A549 treated with dexamethasone at 1 μM for 4 hours (cell line): ENCODE measurements at places on chromosomes 5 and 9. TPM values are rescaled to one million over a fixed set of nuclear protein-coding genes. Genes with fewer than 3 reads are reported as not detected.

Gene ELAVL2
- 0.04 to 0.10 TPM in 2 of 5 replicates, not detected in the others for total RNA-seq

Gene C9orf153
- total RNA-seq: 0.07 to 0.25 TPM (median 0.12 TPM) in 5 replicates

Gene AJM1
- total RNA-seq: 3.2 to 4.8 TPM (median 4.3 TPM) in 5 replicates

Gene LHX6
- 2.9 to 3.7 TPM (median 3.2 TPM) in 5 replicates for total RNA-seq

Gene TNFSF15
- 0.06 to 0.11 TPM (median 0.07 TPM) in 5 replicates for total RNA-seq

Gene NEURL1B
- 9.2 to 14.0 TPM (median 11.5 TPM) in 5 replicates for total RNA-seq

Gene GALNT12
- 2.8 to 4.0 TPM (median 3.7 TPM) in 5 replicates for total RNA-seq

Gene C6
- total RNA-seq: not detected in 5 replicates

Gene HACD4
- total RNA-seq: 0.85 to 1.3 TPM (median 1.0 TPM) in 5 replicates

Gene PDLIM4
- total RNA-seq: 0.59 to 1.5 TPM (median 1.0 TPM) in 5 replicates
